ENCODE measurements at places on chromosomes 16 and 17. TPM values are rescaled to one million over a fixed set of nuclear protein-coding genes. Genes with fewer than 3 reads are reported as not detected.

Gene CIBAR2
- total RNA-seq, result not detected

Gene ITGB3
- 126 TPM for total RNA-seq

Gene TSPOAP1
- total RNA-seq, result under 0.01 TPM

Gene MT1G
- not detected for total RNA-seq

Gene WNT9B
- not detected for total RNA-seq

Gene MT4
- total RNA-seq, result not detected

Gene MMP28
- 0.40 TPM for total RNA-seq

Gene MMP25
- total RNA-seq, result under 0.01 TPM

Gene RDM1
- total RNA-seq, result not detected

Gene NLRP1
- 2.2 TPM for total RNA-seq

Gene KRTAP2-3
- total RNA-seq, result not detected

Gene PMM2
- total RNA-seq, result 16.5 TPM

Gene HLF
- not detected for total RNA-seq

GRCh38 chr16:82580298-82580890 lies 46.4 kb upstream of the CDH13 start:
- peak; percentile 35 for DNase-seq

DNA sequence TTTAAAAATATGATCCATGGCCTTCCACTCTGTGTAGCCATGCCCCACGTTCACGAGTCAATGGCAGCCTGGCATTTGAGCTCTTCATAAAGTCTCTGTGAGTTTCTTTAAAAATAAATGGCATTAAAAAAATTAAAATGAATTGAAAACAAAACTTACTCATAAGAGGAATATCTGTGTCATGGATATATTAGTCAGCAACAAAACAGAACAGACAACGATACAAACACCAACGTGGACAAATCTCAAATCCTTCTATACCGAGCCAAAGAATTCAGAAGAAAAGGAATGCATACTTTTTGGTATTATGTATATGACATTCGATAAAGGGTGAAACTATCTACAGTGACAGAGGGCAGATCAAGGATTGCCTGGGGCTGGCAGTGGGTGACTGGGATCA lies 8.2 kb upstream of the CMIP start:
- DNase-seq, result no peak

DNA sequence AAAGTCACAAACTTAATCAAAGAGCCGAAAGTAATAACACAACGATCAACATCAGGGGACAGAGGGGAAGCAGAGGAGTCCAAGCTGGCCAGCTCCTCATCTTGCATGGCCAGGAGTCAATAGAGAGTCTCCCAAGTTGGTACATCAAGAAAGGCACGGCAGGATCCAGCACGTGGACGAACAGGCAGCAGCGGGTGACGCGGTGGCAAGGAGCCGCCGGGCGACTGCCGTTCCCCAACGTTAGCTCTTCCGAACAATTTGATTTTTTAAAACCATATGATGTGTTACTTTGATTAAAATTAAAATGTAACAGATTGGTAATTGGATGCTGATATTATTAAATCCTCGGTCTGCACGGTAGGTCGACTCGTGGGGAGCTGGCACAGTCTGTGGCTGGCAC lies 81.8 kb upstream of the DOC2B start:
- DNase-seq, result no peak

- DNase-seq, result no peak
These were observed 74.1 kb upstream of the CDH5 start for GRCh38 chr16:66292241-66292935.

GRCh38 chr16:22625967-22626366 lies 115.3 kb downstream of the NPIPB5 start:
- DNase-seq, result no peak

- no peak for DNase-seq
These were observed 5.4 kb downstream of the CD2BP2 start for GRCh38 chr16:30349675-30350074.

DNA sequence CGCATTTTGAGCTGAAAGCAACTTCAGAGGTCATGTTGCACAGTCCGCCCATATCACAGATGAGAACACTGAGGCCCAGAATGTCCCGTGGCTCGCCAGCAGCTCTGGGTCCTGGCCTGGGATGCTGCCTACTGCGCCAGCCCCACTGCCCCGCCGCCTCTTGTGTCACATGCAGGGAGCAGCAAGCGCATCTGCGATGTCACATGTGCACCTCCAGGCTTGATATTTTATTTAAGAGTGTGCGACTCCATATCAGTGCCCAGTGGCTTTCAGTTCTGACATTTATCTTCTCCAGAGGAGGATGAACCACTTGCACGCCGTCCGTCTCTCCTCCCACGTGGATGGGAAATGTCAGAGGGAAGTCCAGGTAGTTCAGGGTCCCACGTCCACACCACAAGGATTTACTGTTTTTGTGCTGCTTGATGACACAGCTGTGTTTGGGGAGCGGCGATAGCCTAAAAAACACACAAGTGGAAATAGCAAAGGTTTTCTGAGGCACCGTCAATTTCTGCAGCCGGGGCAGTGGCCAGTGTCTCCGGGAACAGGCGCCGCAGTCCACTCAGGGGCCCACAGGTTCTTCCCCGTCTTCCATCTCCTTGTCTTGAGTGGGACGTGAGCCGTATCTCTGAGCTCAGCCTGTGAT lies 7.0 kb upstream of the RBFOX3 start:
- DNase-seq, result no peak

DNA sequence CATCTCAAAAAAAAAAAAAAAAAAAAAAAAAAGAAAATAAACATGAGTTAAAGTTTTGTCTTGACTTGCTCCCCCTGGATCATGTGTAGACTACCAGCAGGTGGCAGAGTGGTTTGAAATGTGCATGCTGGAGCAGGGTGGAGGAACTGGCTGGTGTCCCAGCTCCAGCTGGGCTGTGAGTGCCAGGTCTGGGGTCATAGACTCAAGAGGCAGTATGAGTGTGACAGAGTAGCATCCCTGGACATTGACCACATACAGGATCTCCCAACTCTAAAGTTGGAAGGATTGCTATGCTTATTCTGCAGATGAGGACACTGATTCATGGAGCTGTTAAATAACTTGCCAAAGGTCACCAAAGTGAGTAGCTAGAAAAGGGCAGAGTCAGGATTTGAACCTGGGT lies 198.0 kb upstream of the MPHOSPH6 start:
- peak; percentile 44 for DNase-seq

GRCh38 chr17:67707442-67707841 lies 10.3 kb upstream of the NOL11 start:
- DNase-seq, result no peak

- DNase-seq, result no peak
These were observed 31.1 kb downstream of the C16orf82 start for GRCh38 chr16:27097800-27098230.

DNA sequence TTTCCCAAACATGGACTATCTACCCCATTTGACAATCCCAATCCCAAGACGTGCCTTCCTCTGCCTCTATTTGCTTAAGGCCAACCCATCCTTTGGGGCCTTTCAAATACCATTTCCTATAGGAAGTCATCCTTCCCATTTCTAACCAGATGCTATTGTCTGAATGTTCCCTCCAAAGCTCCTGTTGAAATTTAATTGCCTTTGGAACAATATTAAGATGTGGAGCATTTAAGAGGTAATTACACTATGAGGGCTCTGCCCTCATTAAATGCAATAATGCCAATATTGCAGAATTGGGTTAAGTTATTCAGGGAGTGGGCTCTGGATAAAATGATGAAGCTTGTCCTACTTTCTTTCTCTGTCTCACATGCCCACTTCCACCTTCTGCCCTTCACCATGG lies 125.4 kb downstream of the ASIC2 start:
- no peak for DNase-seq

GRCh38 chr16:54579106-54579728 lies 292.6 kb upstream of the IRX3 start:
- no peak for DNase-seq

- DNase-seq, result no peak
These were observed 2.9 kb upstream of the IFI35 start for GRCh38 chr17:43003542-43004172.

GRCh38 chr17:79047291-79047920 lies 23.4 kb downstream of the C1QTNF1 start:
- DNase-seq, result no peak

- no peak for DNase-seq
These were observed 30.9 kb upstream of the SLC25A19 start for GRCh38 chr17:75319904-75320691.

GRCh38 chr16:53789137-53789536 lies 85.2 kb downstream of the FTO start:
- DNase-seq, result no peak

DNA sequence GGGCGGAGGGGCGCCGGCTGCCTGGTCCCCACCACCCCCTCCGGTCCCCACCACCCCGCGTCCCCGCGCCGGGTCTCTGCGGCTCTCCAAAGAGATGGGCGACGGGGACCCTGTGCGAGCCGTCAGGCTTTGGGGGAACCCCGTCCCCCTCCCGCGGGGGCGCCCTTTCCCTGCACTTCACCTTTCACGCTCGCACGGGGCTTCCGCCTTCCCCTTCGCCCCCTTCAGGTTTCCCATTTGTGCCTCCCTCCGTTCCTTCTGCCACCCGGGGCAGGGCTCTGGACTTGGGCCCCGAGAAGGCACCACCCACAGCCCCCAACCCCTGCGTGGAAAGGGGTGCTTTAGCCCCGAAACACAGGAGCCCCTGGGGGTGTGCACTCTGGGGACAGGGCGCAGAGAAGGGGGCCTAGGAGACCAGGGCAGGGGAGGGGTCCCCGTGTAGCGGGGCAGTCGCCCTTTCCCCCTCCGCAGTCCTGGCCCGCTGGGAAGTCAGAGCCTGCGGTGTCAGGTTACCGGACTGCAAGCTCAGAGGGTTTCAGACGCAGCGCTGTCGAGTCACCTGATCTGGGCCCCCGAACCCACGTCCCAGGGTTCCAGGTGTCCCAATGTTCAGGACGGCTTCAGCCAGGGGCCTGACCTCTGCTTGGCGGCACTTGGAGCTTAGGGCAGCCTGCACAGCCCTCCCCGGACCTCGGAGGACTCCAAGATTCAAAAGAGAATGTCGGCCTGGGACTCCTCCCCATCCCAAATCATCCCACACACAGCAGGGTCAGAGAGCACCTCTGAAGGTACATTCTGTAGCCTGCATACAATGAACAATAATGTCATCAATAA lies 6.7 kb upstream of the CCDC92B start:
- no peak for DNase-seq

GRCh38 chr17:30395398-30396022 lies 16.8 kb downstream of the CPD start:
- no peak for DNase-seq

- DNase-seq, result no peak
These were observed 3.2 kb downstream of the ARHGAP27 start for GRCh38 chr17:45429339-45430005.

GRCh38 chr16:1707193-1707790 lies 1.3 kb downstream of the MAPK8IP3 start:
- DNase-seq, result peak; percentile 49

DNA sequence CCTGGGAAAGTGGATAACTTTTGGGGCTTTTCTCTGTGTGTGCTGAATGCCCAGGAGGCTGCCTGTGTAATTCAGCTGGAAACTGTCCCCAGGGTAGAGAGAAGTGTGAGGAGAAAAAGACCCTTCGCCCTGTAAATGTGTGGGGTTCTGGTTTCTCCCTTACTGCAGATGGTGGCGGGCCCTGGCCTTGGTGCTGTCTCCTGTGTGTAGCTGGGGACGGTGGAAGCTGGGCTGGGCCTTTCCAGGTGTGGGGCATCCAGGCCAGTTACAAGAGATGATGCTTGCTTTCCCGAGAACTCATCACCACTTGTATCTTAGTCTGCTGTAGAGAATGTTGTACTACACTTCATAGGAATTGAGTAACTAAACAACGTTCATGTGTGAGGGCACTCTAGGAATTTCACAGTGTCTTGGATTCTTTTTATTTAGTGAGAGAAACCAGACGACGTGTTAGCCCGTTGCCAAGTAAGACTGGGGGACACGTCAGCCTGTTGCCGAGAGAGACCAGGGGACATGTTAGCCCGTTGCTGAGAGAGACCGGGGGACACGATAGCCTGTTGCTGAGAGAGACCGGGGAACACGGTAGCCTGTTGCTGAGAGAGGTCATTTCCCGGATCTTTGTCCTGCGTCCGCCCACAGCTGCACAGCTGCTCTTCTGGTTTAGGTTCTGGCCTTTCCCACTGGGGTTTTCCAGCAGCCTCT lies 43.1 kb downstream of the TBCD start:
- DNase-seq, result no peak

DNA sequence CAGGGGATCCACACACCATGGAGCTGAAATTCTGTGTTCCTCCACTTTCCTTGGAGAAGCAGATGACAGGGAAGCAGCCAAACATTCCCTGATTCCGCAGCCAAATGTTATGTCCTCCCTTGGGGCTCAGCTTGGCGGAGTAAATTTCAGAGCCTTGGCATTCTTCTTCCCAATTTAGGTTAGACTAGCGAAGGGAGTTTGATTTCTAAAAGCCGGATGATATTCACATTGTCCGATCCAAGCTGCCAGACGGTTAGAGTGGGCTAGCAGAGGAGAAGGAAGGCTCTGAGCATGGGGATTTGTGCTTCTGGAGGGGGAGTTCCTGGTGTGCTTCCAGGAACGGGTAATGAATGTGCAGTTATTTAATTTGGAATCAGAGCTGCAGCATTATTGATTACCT lies 380.4 kb upstream of the EEF2KMT start:
- DNase-seq, result no peak

GRCh38 chr17:64657610-64658125 lies 4.4 kb downstream of the SMURF2 start:
- DNase-seq, result no peak

DNA sequence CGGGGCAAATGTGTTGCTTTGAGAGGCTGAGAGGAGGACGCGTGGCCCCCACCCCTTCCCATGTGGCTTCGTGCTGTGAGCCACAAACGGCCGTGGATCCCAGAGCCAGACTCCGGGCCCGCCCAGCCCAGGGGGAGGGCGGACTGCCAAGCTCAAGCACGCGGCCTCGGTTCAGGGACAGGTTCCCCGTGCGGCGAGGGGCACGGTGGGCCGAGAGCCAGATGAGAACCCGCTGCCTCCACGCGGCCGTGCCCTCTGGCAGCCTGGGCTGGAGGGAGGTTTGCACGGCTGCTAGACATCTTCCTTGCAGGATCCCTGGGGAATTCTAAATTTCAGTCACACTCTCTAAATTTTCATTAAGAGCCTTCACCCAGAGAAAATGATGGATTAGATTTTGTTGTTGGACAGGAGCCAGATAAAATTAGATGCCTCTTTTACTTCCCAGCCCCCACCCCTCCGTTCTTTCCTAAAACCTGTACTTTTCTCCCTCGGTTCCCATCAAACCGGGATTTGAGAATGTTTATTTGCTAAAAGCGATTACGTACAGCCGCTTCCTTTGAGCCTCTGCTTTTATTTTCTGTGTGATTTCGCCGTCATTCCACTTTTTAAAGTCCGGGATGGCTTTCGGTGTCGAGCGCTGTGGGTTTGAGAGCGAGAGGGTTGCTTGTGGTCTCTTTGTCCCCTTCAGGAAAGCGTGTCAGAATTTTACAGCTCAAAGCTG lies 25.0 kb upstream of the GNG13 start:
- DNase-seq, result no peak

GRCh38 chr17:19883537-19884215 lies 15.9 kb upstream of the ULK2 start:
- no peak for DNase-seq

- no peak for DNase-seq
These were observed 11.2 kb downstream of the SLC47A2 start for GRCh38 chr17:19705201-19705600.

DNA sequence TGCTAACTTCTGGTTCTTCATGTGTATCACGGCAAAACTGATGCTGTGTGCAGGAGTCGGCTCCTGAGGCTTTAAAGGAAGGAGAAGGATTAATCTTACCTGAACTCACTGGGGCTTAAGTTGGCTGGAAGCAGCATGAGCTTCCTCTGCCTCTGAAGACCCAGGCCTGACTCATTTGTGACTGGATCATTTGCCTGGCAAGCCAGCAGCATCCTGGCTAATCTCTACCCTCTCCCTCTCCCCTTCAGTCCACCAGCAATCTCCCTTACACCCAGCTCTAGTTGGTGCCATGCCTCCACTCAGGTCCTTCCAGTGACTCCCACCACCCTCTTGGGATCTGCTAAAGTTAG lies 150.3 kb downstream of the IRX3 start:
- no peak for DNase-seq
